Left colon (tissue), 2 donors: ENCODE measurements at places on chromosomes 1 and 21. TPM values are rescaled to one million over a fixed set of nuclear protein-coding genes. Genes with fewer than 3 reads are reported as not detected.
A peak's percentile ranks its signal among the peaks of the same experiment; 100 is the strongest.

DNA sequence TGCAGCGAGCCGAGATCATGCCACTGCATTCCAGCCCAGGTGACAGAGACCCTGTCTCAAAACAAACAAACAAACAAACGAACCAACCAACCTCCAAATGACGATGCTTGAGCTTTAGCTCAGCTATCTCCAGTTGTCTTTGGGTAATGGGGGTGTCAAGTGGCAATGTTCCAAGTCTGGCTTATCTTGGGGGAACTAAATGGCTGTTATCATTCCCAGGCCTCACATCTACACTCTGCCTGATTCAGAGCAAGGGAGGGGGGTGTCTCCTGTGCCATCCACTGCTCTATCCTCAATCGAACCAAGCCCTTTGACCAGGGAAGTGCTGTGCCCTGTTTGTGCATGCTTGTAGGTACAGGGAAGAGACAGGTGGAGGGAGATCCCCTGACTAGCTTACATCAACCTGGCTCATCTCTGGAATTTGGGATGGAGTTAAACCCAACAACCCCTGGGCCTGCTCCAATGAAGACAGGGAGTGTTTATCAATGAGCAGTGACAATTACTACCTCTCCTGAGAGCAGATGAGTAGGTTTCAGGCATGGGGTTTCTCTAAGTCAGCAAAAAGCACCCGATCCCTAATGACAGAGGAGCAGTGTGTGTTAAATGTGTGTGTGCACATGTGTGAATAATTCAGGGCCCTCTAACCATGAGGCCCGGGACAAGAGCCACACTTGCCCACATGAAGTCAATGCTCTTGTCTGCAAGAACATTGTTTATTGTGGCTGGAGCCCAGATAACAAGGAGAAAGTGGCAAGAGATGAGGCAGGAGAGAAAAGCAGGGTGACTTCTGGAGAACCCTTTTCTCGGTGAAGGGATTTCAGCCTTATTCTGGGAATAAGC lies 20.3 kb upstream of the IL6R start:
- DNase-seq, result no peak

DNA sequence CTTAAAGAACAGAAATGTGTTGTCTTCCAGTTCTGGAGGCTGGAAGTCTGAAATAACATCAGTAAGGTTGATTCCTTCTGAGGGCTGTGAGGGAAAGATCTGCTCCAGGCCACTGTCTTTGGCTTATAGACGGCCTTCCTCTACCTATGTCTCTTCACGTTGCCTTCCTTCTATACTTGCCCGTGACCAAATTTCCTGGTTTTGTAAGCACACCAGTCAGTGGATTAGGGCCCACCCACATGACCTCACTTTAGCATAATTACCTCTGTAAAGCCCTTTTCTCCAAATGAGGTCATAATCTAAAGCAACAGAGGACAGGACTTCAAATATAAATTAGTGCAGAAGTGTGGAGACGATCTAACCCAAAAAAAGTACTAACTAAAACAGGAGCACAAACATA lies 231.6 kb downstream of the NRIP1 start:
- no peak for DNase-seq

DNA sequence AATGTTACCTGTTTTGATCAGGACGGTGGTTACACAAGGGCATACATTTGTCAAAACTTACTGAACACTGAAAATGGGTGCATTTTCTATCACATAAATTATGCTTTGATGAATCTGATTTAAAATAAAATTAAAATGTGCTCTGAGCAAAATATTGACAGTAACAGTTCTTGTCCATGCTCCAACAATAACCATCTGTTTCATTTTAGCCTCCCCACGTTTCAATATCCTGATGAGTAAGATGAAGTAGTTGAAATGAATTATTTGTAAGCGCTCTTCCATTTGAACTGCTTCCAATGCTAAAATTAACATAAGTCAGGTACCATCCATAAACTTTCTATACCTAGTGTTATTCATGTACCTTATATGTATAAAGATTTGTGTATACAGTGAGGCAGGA lies 365.4 kb downstream of the LTN1 start:
- no peak for DNase-seq

DNA sequence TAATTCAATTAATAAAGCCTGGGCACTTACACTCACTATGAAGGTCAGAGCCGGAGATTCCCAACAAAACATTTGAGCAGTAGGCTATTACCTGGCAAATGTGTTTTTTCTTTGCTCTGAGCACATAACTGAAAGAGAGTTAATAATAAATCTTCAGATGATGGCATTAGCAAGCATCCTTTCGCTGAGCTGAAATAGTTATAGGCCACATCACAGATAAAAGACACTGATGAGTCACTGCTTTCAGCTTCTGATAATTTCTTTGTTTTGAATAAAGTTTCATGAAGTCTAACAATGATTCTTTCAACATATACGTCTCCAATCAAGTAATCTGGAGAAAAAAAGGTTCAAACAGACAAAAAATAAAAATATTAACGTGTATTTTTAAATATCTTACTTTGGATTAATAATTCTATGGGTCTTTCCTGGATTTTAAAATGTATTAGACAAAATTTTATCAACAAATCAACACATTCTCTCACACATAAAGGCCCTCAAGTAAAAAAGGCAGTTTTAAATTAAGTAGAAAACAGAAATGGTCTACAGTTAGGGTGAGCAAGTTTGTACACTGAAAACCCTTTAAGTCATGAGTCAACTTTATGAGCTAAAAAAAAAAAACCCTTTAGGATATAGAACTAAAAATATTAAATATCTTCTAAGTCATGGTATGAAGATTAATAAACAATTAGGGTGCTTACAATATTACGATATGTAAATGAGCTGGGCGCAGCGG lies 33.1 kb downstream of the LTN1 start:
- no peak for DNase-seq

DNA sequence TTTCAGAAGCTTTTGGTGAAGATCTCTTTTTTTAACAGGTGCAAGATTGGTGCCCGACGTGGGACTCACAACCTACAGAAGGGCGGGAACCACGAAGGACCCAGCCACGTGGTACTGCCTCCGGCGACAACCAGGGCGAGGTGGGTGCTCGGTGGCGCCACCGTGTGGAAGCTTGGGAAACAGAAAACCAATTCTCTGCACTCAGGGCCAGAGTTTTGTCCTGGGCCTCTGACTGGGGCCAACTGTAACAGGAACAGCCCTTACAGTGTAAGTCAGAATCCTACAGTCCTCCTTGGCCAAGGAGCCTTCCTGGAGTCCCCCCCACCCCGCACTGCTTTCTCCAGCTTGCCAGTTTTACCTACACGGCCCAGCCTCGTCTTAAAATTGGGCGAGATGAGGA lies 11.6 kb upstream of the S100A7A start:
- DNase-seq, result peak; percentile 43

- no peak for DNase-seq
Observed at GRCh38 chr1:90714521-90714951, 2.6 kb downstream of the BARHL2 start.

DNA sequence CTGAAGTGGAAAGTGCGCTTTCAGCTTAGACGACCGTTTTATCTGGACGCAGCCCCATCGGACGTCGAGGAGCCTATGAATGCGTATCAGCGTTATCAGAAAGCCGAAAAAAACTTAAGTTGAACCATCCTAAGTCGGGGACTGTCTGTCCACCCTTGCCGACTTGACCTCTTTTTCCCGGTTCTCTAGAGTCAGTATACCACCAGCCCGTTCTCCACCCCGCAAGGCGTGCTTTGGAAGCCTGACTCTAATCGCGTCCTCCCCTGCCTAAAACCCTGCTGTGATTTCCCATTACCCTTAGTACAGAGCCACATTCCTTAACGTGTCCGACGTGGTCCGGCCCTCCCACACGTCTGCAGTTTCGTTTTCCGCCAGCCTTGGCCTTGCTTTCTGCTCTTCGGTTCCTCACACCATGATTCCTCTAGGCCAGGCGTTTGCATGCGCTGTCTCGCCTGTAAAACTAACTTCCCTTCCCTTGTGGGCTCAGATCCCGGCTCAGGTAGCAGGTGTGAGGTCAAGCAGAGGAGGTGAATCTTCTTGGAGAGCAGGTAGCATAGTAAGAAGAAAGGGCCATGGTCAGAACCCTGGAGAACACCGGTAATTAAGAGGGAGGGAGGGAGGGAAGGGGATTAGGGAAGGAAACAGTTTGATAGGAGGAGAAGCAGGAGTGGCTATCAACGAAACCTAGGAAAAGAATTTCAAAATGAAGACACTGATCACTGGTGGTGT lies 865 bp downstream of the ADPRS start:
- DNase-seq, result peak; percentile 41

- no peak for DNase-seq
Observed at GRCh38 chr1:53091841-53092645, 30.0 kb downstream of the PODN start.

GRCh38 chr1:47465605-47466004 lies 27.8 kb downstream of the FOXD2 start:
- no peak for DNase-seq

DNA sequence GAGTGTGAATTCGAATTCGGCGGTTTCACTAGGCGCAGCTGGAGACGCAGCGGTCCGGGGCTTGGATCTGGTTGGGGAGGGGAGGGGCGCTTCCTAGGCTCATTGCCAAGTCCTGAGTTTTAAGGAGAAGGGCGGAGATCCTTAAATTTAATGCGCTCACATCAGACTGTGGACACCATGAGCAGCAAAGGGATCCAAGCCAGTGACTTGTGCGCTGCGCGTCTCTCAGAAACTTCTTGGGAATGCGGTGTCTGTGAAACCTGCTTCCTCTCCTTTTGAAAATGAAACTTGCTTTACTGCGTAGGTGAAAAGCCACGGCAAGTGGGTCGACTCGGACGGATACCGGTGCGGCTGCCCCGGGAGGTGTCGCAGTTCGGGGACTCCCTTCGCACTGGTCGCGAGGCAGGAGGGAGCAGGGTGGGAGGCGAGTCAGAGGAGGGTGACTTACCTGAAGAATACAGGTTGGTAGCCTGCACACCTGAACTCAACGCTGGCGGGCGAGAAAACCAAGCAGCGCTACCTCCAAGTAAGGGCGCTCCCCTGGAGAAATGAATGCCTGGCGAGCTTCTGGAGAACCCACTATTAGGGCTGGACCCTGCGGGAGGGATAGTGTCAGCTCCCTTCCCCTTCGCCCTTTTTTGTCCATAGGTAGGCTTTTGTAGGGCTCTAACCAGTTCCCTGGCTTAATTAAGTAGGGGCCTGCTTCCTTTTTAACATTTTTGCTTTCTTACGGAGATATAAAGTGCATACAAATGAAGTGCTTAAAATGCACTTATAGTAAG lies 992 bp downstream of the TENT5C start:
- DNase-seq, result peak; percentile 46

- DNase-seq, result no peak
Observed at GRCh38 chr1:214808845-214809460, 206.0 kb downstream of the CENPF start.

DNA sequence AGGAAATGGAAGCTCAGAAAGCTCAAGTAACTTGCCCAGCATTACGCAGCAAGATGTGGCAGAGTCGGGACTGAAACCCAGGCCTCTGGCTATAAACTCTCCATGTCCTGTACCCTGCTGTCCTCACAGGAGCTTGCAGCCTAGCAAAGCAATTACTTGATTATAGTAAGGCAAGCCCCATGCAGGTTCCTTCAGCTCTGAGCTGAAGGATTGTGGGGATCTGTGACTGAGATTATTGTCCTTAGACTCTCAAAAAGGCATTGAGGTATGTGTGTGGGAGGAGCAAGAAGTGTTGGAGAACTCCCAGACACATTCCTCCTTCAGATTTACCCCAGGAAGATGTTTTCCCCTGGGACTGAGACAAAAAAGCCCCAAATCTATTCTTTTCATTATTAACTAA lies 124.0 kb upstream of the SPATA6 start:
- DNase-seq, result no peak

DNA sequence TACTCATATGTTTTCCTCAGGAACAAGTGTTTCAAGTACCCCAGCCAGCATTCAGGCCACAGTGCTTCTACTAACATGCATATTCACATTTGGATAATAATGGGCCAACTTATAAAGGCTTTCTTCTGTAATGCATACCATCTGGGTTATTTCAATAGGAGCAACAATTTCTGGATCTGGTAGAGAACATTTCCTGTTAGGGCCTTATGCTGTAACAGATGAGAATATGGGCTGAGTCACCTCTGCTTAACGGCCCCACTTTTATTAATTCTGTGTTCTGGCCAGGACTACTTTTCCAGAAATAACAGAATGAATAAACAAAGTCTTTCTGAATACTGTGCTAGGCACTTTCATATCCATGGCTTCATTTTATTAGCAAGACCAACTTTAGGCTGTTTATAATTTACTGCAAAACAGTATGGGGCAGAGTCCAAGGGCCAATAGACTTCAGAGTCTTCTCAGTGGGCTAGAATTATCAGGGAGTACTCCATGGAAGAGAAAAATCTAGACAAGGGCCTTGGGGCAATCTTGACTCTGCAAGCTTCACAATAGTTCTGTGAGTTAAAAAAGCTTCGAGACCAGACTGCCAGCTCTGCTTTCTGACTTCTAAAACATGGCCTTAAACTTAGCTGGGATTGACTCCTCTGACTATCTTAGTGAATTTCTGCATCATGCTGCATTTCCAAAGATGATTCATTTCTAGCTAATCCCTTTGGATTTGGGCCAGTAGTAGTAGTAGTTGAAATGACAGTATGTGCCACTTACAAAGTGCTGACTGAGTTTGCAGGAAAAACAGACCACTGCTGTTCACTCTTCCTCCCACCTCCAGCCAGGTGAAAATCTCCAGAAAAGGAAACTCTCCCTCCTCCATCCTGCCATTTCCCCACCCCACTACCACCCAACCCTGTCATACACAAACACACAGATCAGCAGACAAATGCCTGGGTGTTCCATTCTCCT lies 8.2 kb upstream of the SSX2IP start:
- DNase-seq, result no peak

- DNase-seq, result no peak
Observed at GRCh38 chr1:8580566-8580965, 236.9 kb downstream of the RERE start.

GRCh38 chr1:44423591-44424537 lies 18.8 kb downstream of the RNF220 start:
- peak; percentile 46 for DNase-seq

DNA sequence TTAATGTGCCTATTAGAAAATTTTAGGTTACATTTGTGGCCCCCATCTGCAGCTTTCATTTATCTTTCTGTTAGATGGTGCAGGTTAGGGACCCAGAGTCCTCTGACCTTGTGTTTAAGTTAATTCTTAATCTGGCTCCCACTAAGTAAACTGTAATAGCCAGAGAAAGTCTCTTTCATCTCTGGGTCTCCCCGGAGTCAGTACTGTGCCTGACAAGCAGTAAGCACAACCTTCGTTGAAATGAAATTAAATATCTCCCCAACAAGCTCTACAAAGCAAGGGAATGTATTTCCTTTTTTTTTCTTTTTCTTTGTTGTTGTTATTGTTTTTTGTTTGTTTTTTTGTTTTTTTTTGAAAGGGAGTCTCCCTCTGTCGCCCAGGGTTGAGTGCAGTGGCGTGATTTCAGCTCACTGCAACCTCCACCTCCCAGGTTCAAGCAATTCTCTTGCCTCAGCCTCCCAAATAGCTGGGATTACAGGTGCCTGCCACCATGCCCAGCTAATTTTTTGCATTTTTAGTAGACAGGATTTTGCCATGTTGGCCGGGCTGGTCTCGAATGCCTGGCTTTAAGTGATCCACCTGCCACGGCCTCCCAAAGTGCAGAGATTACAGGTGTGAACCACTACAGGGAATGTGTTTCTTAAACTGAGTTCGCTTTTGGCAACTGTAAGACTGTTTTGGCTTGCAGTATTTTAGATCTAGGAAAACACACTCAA lies 81.6 kb downstream of the HHIPL2 start:
- no peak for DNase-seq

- DNase-seq, result no peak
Observed at GRCh38 chr1:173406783-173407230, 70.3 kb upstream of the PRDX6 start.

CD1B gene
- total RNA-seq, result not detected

OR2L3 gene
- not detected for total RNA-seq

OR10X1 gene
- total RNA-seq, result not detected

FGR gene
- total RNA-seq, result 2.2 TPM

OR2L5 gene
- not detected for total RNA-seq

ZNF281 gene
- total RNA-seq, result 9.2 TPM
